ENCODE measurements at places on chromosomes 7 and 10. TPM values are rescaled to one million over a fixed set of nuclear protein-coding genes. Genes with fewer than 3 reads are reported as not detected.

PGAM2 gene
- 12.9 TPM for total RNA-seq

EN2 gene
- total RNA-seq, result not detected

MRPS24 gene
- 86.3 TPM for total RNA-seq

GRCh38 chr7:87155788-87156187 is 3.5 kb downstream of the DMTF1 start:
- no peak for DNase-seq

- DNase-seq, result no peak
These were observed 111.3 kb downstream of the SLIT1 start for GRCh38 chr10:97074256-97075145.

GRCh38 chr10:15137036-15137359 is 31.5 kb downstream of the NMT2 start:
- no peak for DNase-seq

DNA sequence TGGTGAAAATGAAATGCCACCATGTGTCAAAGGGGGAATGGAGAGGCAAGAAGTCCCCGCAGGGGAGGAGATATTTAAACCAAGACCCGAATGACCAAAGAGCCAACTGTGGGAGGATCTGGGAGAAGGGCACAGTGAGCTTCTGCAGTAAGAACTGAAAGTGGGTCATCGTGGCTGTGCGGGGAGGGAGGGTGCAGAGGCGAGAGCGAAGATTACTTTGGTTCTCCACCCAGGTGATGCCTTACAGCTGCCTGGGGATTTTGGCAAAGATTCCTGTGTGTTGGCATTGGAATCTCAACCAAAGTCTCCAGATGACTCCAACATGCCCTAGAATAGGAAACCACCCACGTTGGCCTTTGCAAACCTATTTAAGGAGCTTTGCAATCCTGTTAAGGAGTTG is 44.2 kb upstream of the ADAM12 start:
- DNase-seq, result no peak

DNA sequence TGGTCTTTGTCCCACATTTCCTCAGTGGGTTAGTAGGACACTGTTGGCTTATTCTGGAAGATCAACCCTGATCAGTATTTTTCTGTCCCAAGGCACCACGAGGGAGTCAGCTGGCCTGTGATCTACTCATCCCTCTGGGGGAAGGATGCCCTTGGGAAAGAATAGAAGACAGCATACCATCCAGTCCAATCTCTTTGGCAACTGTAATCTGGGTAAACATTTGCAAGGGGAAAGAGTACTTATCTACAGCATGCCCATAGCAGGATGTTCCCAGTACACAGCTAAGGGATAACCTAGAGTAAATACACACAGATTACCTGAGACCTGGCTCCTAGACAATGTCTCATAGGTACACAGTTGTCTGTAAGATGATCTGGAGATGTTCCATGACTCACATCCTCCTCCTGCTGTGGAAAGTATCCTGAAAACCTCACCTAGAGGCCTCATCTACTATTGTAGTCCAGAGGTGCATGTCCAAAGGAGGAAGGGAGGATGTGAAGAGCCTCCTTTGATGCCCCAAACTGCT is 134.3 kb upstream of the VWC2 start:
- DNase-seq, result no peak

DNA sequence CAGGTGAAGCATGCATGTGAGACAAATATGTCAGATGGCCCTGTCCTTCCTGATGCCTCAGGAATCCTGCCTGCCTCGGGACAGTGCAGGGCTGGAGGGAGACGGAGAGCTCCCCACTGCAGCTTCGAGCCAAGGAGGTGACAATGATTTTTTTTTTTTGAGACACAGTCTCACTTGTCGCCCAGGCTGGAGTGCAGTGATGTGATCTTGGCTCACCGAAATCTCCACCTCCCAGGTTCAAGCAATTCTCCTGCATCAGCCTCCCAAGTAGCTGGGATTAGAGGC is 68.8 kb downstream of the OAT start:
- no peak for DNase-seq

DNA sequence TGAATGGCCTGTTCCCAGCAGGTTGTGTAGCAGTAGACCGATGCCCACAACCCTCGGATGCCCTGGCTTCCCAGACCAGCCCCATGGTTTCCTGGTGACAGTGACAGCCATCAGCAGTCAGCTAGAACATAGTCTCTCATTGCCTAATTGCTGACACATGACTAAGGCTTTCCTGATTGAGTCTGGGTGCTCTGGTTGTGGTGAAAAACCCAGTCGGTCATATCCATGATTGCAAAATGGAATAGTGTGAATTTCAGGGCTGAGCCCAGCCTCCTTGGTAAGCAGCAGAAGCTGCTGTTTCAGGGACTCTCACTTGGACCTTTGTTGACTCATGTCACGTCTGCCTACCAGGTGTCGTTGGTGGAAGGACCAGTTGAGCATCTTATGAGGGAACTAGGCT is 36.6 kb downstream of the POR start:
- DNase-seq, result no peak

- no peak for DNase-seq
These were observed 4.0 kb downstream of the AEBP1 start for GRCh38 chr7:44107961-44108767.

DNA sequence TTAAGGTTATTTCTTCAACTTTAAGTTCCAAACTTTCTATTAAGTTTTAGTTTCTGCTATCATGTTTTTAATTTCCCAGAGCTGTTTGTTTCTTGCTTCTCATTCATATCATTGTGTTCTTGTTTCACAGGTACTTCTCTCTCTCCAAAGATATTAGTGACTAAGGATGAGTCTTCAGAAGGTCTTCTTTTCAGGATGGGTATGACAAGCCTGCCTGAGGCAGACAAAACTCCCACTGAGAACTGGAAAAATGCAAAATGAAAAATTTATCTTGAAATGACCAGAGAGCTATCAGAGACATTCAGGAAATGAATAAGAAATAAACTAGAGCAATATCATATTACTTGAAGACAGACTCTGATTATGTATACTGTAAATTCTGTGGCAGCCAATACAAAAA is 110.8 kb upstream of the EGFR start:
- no peak for DNase-seq

DNA sequence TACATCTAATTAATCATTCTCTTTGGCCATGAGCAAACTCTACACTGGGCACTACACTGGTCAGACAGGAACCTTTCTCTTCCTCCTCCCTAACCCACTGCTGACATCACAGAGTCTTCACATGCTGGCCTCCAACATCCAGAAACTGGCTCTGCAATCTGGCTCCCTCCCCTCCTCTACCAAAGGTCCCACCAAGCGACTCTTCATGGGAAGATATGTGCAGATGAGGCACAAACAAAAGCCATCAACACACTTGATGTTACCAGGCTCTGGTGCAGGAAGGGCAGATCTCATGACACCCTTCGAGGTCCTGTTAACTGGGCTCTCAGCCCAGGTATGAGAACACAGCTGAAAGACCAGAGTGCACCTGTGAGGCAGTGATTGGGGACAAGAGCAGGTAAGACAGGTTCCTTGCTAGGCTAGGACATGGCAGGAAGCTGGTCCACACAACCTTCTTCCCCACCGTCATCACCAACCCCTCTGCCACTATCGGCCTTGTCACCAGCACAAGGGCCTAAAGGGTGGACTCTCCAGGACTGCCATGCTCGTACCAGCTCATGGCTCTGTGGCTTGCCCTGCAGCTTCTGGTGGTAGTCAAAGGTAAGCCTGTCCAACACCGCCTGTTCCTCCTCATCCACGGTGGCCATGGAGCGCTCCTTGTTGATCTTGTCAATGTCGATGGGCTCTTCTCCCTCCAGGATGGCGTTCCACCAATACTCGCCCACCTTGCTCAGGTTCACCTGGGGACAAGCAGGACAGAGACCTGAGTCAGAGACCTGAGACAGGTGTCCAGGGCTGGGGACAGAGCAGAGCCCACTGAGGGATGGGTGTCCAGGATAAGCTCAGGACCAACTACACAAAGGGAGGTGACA is 66.6 kb upstream of the CAMK2B start:
- peak; percentile 5 for DNase-seq

DNA sequence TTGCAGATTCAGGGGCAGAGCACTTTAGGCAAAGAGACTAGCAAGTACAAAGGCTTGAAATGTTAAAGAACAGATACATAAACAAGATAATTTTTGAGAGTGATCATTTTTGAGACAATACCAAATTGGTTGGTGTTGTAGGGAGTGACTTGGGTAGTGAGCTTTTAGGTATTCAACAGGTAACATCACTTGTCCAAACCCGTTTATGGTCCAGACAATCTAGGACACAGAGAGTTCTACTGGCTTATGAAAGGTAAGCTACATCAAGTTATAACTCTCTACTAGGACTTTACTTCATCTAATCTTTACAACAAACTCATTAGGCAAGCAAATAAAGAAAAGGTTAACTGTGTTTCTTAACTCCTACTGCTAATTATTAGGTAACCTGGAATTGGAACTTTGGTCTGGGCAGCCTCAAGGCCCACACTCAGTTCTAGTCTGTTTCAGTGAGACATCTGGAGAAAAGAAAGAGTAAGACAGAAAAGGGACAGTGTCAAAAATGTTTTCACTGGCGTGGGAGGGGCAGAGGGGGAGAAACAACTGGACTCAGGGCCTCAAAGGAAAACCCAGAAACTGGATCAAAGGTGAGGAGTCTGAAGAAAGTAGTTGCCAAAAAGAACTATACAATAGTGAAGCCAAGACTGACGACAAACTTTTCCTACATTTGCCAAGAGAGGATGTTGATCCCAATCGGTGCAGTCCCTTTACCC is 39.2 kb downstream of the GNAT3 start:
- DNase-seq, result no peak

Data from mucosa of gallbladder (tissue), 1 donor.